ENCODE measurements at places on chromosomes 13 and 19.

DNA sequence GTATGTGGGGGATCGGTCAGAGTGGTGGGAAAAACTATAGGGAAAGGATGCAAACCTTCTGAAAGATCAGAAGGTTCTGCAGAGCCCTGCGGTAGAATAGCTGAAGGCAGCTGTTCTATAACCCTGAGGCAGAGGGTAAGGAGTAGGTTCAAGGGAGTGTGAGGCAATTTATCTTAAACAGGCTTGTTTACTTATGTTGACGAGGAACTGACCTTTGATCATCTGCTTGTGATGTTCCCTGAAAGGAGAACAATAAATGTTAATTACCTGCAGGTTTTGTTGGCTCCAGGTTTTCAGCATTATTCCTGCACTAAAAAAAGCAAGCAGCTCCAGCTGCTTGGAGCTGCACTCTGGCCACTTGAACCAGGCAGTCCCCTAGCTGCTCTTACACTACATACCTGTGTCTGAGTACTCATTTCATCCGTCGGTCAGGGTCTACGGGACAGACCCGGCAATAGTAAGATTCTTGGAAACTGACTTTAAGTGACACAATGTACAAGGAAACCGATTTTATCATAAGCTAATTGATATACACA, 202.1 kb downstream of the TBC1D4 start:
- DNase-seq: no peak

DNA sequence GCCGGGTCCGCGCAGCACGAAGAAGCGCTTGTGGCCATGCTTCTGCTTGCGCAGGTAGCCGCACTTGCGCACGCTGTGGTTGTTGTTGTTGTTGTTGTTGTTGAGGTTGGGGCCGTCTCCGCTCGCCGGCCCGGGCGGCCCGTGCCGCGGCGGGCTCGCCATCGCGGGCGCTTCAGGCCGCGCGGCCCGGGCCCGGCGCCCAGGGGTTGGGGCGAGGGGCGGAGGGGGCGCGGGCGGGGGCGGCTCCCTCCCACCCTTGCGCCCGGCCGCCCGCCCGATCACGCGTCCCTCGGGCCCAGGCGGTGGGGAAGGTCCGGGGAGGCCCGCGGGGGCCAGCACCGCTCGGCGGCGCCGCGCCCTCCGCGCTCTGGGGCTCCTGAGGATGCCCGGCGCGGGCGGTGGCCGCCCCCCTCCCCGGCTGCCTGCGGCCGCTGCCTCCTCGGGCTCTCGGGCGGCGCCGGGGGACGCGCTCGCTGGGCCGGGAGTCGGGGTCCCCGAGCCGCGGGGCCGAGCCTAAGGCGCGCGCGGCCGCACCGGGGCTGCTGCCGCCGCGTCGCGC, 412 bp downstream of the IRS2 start:
- DNase-seq: no peak

- DNase-seq: no peak
These were observed 16.6 kb downstream of the SIGLEC8 start for GRCh38 chr19:51441410-51442390.

GRCh38 chr19:18762125-18763023, 28.7 kb downstream of the COMP start:
- DNase-seq: peak; percentile 87

DNA sequence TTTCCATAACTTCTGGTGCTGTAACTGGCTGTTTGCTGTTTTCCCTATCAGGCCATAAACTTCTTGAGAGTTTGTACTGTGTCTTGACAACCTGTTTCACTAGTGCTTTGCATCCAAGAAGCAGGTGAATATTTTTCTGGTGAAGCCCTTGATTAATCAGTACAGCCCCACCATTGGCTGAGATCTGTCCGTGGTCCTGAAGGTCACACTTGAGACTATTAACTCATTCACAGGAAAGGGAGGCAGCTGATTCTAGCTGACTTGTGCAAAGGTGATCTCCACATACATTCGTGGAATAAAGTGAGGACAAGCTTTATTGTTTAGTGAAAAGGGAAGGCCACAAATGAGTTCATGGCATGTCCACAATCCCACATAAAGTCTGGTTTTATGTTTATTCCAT, 61.4 kb upstream of the ZNF835 start:
- DNase-seq: no peak

DNA sequence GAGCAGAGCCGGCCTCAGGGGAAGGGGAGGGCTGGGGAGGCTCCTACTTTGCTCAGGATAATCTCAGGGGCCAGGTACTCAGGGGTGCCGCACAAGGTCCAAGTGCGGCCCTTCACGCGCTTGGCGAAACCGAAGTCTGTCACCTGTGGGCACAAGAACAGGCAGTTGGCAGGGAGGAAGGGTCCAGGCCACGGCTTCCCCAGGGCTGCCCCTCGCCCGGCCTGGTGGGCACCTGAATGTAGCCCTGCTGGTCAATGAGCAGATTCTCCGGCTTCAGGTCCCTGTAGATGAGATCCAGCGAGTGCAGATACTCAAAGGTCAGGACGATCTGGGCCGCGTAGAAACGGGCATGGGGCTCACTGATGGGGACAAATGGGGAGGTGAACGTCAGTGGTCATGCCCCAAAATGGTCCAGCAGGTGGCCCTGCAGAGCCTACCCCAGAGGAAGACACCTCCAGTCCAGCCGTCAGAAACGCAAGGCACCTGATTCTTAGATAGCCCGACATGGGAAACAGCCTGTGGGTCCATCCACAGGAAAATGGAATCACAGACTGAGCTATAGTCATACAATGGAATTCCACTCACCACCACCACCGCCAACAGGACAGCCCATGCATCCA, 7.1 kb upstream of the SAMD1 start:
- DNase-seq: no peak

DNA sequence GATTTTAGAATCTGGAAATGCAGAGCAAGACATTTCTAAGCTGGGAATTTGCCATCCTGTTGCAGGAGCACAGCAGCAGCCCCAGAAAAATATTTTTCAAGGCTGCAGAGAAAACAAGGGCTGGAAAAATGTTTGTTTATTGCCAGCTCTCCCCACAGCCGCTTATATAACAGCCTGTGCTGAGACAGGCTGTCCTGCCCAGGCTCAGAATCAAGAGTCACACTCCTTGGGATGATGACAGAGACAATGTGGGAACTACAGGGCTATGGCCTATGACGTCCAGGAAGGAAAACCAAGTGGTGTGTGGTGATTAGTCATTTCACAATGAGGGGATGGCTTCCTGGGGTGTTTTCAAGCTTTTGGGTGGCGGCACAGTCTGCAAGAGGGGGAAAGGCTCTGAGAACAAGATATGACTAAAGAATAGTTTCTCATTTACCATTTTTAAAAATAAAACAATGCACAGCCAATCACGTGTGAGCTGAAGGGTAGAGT, 136.3 kb upstream of the SERP2 start:
- DNase-seq: no peak

DNA sequence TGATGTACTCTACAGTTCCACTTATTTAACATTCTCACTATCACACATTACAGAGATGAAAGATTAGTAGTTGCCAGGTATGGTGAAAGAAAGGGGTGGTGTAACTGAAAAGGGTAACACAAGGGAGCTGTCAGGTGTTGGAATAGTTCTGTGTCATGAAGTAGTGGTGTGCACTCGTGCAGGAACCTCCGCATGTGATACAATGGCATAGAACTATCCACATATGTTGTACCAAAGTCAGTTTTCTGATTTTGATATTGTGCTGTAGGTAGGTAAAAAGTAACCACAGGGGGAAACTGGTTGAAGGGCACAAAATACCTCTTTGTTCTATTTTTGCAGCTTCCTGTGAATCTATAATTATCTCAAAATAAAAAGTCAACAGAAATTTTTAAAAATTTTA, 24.4 kb upstream of the RPL21 start:
- no peak for DNase-seq

DNA sequence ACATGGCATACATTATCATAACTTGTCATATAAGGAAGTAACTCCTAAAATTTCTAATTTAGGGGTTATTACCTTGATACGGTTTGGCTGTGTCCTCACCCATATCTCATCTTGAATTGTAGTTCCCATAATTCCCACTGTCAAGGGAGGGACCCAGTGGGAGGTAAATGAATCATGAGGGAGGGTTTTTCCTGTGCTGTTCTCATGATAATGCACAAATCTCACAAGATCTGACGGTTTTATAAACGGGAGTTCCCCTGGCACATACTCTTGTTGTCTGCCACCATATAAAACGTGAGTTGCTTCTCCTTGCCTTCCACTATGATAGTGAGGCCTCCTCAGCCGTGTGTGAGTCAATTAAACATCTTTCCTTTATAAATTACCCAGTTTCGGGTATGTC, 76.0 kb downstream of the ZDHHC20 start:
- DNase-seq: no peak

DNA sequence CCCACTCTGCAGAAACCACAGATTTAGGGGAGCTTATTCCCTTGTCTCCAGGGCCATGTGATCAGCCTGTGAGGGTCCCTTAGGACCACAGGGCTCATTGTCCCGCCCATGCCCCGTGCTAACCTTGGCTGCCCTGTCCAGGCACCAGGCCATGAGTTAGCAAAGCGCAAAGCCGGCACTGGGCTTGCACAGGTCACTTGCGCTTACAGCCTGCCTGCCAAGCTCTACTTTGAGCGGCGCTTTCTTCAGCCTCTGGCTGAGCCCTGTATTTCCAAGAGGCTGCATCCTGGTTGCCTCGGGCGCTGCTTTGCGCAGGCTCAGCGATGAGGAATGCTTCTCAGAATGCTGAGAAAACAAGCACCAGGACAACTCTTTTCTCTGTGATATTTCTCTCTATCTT, 188.0 kb downstream of the TDRD3 start:
- no peak for DNase-seq

- no peak for DNase-seq
These were observed 397.6 kb downstream of the LIG4 start for GRCh38 chr13:107817647-107818287.

- no peak for DNase-seq
These were observed 8.7 kb upstream of the ERFL start for GRCh38 chr19:41936961-41937360.

- no peak for DNase-seq
These were observed 507.2 kb upstream of the SLC10A2 start for GRCh38 chr13:103573446-103573845.

- DNase-seq: no peak
These were observed 63.1 kb downstream of the ATP11A start for GRCh38 chr13:112752711-112753541.

- DNase-seq: peak; percentile 51
These were observed 1092.3 kb downstream of the EFNB2 start for GRCh38 chr13:105442949-105443699.

GRCh38 chr13:31747966-31748365, 8.6 kb downstream of the RXFP2 start:
- no peak for DNase-seq

GRCh38 chr19:6381030-6381750, 5.5 kb upstream of the PSPN start:
- no peak for DNase-seq

GRCh38 chr19:28307487-28307886, 905.5 kb downstream of the UQCRFS1 start:
- no peak for DNase-seq

DNA sequence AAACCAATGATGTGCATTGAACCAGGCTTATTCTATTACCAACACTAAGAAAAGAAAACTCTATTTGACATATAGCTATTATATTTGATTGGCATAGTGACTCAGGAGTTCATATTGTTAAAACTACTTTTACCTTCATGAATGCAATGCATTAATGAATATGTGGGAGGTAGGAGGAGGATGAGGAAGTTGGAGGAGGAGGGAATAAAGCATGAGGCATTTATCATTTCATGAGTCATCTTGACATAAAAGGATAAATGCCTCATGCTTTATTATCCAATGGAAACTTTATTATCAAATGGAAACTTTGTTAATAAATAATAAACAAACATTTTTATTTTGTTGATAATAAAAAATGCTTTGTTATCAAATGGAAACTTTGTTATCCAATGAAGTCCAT, 116.5 kb downstream of the SPRY2 start:
- no peak for DNase-seq

DNA sequence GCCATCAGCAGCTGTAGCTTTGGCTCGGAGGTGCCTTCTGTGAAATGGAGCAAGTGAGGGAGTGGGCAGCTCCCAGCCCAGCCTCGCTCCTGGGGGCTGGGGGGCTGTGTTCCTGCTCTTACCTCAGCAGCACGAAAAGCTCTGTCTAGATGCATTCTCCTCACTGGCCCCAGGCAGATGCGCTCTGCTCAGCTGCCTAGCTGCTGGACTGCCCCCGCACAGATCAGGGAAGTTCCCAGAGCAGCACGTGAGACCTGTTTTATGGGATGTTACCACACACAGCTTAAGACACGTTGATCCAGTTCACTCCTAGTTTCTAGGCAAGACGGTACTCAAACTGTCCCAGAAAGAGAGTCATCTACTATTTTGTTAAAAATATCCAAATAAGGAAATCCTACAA, 13.6 kb downstream of the LCP1 start:
- DNase-seq: no peak

DNA sequence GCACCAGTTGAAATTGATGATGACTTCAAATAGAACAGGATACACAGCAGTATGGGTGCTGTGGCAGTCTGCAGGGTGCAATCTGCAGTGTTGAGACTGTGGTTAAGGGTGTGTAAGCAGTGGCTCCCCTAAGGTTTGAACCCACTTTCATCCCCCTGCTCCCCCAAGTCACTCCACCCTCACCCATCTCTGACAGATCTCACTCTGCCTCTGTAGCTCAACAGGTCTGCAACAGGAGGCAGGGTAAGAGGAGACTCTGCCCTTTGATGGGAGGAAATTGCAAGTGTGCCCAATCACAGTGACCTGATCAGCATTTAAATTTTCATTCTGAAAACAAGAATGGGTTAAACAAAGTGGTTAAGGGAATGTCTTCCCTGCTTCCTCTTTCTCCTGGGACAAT, 92.4 kb downstream of the DCT start:
- DNase-seq: no peak

GRCh38 chr13:97280478-97280877, 58.3 kb downstream of the MBNL2 start:
- no peak for DNase-seq

DNA sequence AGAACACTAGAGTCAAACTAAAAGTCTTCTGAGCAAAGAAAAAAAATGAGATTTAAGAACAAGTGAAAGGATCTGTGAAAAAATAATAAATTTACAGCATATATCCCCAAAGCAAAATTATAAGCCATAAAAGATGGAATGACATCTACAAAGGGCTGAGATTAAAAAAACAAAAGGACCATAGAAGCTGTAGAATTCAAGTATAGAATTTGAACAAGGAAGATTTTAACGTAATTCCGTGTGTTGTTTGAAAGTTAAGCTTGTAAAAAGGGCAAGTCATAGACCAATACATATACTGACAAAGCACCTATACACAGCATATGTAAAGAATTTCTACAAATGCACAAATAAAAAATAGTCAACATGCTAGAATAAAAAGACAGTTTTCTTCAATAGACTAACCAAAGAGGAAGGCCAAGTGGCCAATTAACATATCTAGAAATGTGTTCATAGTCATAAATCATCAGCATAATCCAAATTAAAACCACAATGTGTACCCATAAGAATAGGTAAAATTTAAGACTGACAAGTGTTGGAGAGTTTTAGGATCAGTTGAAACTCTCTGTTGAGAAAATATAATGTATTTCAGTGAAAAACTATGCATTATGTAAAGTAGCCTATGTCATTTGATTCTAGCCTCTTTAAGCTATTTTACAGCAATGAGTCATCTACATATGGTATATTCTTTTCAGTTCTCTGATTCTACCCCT, 674.9 kb downstream of the OLFM4 start:
- DNase-seq: no peak

- DNase-seq: no peak
These were observed 29.2 kb upstream of the RGCC start for GRCh38 chr13:41428155-41428554.

GRCh38 chr19:28632371-28633080, 580.4 kb downstream of the UQCRFS1 start:
- DNase-seq: no peak
